ENCODE measurements at places on chromosomes 16 and 17.

GRCh38 chr17:28616281-28616680 is 2.3 kb upstream of the RSKR start:
- DNase-seq, result no peak

DNA sequence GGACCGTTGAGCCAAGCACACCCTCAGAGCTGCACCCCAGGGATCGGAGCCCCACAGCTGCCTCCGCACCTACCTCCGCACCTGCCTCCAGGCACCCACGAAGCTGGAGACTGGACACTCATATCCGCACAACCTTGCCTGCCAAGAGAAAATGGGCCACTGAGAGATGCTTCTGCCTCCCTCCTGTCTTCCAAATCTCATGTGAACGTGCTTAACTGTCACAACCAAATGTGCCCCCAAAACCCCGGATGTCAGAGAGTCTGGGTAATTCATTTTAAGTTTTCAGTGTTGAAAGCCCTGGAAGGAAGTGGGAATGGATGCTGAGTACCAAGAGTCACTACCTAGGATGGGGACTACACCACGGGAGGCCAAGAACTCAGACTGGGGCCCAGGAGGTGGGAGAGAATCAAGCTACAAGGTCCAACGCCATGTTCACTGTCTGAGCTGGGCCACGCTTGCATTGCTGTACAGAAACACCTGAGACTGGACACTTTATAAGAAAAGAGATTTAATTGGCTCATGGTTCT is 49.5 kb upstream of the MEAK7 start:
- DNase-seq, result no peak

DNA sequence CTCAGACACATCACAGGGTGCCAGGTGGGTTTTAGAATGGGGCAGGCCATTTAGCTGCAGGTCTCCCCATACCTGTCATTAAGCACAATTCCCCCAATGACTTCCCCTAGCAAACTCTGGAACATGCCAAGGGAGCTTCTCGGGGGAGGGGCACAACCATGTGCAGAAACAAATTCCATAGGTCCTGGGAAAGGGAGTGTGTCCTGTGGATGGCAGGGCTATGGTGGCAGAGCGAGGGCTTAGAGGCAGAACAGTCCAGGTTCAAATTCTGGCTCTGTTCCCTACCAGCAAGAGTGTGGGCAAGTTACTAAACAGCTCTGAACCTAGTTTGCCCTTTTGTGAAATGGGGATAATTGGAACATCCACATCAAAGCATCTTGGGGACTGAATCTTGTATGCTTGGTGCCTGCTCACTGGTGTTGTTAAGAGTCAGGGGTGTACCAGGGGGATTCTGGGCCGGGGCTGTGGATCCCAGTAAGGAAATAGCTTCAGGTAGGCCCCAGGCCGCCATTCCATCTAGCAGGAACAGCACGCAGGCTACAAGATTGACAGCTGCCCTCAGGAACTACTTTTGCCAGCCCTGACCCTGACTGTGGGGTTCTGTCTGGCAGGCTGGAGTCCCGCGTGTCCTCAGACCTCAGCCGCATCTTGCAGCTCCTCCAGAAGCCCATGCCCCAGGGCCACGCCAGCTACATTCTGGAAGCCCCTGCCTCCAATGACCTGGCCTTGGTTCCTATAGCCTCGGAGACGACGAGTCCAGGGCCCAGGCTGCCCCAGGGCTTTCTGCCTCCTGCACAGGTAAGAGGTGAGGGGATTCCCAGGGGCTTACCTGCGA is 5.6 kb upstream of the DCAF7 start:
- DNase-seq, result no peak

GRCh38 chr17:66717641-66718058 is 117.3 kb upstream of the CACNG5 start:
- DNase-seq, result no peak

DNA sequence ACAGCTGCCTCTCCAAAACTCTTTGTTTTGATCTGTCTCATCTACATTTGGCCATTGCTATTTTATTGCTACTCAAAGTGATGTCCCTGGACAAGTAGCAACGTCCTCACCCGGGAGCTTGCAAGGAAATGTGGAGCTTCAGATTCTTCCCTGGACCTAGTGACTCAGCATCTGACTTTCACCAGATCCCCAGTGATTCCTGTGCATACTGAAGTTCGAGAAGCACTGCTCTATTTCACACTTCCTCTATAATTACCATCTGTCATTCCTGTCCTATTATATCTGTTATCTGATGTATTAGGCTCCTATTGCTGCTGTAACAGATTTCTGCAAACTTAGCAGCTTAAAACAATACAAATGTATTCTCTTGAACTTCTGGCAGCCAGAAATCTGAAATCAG is 28.5 kb upstream of the VAT1L start:
- DNase-seq, result no peak

DNA sequence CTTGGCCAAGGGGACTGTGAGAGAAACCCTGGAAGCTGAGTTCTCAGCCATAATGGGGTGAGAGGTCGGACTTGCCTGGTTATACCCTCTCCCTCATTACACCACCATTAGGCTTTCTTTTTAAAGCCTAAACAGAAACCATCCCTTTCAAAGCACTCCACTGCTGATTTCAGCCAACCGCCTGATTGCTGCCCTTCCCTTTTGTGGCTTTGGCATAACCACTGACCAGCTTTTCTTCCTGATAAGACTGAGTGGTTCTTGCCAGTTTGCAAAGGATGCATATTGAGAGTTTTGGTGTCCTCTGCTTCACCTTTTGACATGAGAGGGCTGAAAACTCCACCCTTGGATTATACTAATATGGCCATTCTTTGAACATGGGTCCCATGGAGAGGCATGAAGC is 308.2 kb upstream of the GOT2 start:
- DNase-seq, result no peak

DNA sequence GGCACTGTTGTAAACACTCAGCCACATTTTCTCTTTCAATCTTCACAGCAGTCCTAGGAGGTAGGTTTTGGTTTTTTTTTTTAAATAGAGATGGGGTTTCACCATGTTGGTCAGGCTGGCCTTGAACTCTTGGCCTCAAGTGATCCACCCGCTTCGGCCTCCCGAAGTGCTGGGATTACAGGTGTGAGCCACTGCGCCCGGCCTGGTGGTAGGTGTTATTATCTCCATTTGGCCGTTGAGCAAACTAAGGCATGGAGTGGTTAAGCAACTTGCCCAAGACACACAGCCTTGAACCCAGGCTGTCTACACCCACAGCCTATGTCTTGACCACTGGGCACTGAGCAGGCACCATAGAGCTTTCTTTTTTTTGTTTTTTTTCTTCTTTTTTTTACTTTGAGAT is 8.6 kb downstream of the SGCA start:
- no peak for DNase-seq

DNA sequence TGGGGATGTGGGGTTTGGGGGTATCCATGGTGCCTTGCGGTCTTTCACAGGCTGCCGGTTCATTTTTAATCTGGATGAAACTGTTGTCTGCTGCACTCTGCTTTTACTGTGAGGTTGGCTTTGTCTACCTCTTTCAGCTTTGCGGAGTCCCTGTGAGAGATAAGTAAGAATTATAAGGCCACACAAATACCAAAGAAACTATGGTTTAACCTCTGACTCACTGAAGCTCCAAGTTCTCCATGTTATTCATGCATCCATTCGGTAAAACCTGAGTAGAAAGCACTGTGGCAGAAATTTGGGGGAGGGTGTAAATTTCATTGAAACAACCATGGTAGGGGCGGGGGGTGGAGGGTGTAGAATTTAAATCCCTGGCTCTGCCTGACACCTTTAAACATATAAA is 30.5 kb downstream of the KIAA0753 start:
- DNase-seq, result no peak

DNA sequence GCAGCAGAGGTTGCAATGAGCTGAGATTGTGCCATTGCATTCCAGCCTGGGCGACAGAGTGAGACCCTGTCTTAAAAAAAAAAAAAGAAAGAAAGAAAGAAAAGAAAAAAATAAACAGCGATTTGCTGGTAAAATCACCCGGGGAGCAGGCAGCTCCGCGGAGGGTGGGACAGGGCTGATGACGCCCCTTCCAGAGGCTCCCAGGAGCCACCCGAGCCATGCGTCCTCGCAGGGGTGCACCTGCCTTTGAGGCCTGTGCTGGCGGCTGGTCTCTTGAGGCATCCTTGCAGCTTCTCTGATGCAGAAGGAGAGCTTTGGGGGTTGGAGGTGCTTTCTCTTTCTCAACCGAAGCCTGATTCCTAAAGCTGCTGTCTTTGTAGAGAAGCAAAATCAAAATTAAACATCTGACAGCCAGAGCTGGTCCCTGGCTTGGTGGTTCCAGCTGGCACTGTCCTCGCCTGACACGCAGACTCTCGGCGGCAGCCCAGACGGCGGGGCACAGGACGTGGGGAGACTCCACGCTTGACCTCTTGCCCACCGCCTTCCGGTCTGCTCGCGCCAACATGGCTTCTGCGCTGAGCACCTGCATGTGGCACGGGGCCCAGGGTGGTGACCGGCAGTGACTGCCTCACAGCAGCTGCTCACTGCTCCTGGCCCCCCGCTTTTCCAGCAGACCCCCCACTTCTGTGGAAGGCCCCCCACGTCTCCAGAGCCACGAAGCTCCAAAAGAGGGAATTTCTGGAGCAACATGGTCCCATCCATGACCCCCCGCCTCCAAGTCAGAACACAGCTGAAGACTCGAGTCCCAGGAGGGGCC is 6.6 kb downstream of the UTS2R start:
- no peak for DNase-seq

- no peak for DNase-seq
These were observed 236.3 kb downstream of the KCNJ2 start for GRCh38 chr17:70405492-70406220.

GRCh38 chr16:55571-56136 is 2.0 kb downstream of the SNRNP25 start:
- DNase-seq, result no peak

DNA sequence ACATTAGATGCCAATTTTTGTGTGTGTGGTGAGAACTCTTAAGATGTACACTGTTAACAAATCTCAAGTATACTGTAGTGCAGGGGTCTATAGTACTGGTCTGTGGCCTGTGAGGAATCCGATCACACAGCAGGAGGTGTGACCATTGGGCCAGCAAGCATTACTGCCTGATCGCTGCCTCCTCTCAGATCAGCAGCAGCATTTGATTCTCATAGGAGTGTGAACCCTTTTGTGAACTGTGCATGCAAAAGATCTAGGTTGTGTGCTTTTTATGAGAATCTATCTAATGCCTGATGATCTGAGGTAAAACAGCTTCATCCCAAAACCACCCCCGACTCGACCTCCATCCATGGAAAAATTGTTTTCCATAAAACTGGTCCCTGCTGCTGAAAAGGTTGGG is 12.6 kb downstream of the ZNF267 start:
- DNase-seq, result no peak

GRCh38 chr16:74019612-74020011 is 277.0 kb upstream of the PSMD7 start:
- DNase-seq, result no peak

DNA sequence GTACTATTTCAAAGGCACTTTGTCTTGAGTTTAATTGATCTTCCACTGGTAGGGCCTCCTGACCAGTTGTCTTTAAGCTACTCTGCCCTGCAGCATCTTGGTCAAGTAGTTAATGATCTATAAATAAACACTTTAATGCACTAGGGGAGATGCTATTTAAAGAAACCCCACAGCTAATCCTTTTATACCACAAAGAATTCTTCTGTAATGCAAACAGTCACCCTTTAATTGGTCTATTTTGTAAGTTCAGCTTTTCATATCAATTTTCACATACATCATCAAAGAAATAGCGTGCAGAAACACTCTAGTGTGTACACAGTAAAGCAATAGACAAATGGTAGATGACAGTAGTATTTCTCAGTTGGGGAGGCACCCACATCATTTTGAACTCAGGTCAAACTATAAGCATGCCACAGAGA is 70.3 kb downstream of the PMP22 start:
- DNase-seq, result no peak

- no peak for DNase-seq
These were observed 594 bp upstream of the CARHSP1 start for GRCh38 chr16:8869212-8869987.

DNA sequence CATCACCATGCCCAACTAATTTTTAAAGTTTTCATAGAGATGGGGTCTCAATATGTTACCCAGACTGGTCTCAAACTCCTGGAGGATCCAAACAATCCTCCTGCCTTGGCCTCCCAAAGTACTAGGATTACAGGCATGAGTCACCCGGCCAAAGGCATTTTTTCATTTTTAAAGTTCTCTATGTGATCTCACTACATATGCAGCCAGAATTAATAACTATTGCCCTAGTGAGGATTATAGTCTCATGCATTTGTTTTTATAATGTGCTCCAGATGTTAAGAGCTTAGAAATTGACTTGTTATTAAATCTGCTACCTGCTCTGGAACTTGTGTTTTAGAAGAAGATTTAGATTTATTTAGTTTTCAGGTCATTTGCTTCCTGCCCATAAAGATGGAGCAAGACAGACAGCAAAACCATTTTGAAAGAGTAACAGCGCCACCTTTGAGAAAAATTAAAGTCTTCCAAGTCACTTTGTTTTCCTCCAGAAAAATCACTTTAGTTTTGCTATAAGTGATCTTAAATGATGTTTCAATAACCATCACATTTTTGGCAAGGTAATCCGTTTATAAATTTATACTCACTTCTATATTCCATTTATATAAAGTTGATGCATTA is 79.5 kb downstream of the CA4 start:
- DNase-seq, result peak; percentile 16

DNA sequence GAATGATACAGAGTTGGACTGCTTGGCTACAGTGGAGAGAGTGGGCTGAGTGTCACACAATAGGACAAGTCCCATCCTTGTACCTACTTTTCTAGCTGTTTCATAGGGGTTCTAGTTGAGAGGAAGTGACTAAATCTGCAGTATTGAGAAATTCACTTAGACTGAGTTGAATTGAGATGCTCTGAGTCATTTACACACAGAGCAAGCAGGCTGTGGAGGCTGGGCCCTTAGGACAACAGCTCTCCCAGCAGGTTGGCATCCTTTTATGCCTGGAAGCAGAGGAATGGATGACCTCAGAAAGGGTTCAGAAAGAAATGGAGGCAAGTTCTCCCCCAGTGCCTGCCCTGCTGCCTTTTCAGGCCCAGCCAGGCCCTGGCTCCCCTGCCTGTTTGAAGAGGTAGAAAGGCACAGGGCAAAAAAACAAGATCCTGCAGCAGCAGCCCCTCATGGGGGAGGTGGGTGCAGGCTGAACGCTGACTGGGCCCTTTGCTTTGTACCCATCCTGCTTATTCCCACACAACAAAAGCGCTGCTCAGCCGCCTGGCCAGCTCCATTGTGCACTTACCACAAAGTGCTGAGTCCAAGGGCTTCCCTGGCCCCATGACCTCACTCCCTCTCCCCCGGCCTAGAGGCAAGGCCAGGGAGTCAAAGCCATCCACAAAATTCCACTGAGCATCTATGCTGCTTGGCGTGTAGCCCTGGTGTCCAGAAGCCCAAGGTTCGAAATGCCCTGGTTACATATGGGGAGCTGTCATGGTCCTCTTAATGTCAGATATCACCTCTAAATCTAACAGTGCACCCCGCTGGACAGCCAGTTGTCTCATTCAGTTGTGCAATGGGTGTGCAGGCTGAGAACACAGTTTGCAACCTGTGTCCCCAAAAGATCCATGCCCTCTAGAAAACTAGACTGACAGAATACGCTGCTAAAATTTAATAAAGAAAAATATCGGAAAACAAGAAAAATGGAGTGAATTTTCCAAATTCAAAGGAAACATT is 5.4 kb upstream of the CRYBA1 start:
- no peak for DNase-seq

GRCh38 chr16:2149630-2150417 is 1.4 kb downstream of the RAB26 start:
- DNase-seq, result no peak

Data from lung (tissue), 17 donors.